ENCODE measurements at places on chromosomes 11 and 22. TPM values are rescaled to one million over a fixed set of nuclear protein-coding genes. Genes with fewer than 3 reads are reported as not detected.

DNA sequence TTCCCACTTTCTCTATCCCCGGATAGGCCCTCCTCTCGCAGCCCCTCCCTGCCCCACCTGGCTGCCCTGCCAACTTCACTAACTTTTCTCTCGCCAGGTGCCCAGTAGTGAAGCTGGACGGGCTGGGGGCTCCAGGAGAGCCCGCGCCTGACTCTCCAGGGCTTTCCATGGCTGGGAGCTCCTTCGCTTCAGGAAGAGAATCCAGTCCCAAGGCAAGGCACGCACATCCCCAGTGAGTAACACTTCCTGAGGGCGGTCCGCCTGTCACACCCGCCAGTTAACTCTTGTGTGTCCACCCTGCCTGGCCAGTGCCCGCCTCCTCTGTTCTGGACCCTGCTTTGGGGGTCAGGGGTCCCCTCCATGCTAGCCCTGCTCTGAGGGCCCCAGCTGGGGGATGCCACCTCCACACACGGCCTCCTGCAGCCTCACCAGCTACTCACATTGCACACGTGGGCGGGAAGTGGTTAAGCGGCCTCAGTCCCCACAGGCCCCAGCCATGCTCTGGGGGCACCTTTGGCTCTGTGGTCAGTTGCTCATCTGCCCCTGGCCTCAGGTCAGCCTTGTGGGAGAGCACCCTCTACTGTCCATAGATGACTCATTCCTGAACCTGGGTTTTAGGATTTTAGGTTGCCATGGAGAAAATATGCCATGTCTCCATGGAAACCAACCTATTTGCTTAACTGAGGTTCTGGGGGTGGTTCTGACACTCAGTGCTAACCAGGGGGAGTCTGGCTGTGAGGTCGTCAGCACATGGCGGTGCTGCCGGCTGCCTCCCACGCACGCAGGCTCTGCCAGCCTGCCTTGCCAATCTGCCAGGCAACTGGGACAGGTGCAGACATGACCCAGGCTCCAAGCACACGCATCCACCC, at the start of gene RIN1:
Gene RIN1 (minus strand): TSS at position 201 of the 869 bp plus-strand sequence. CDS start 32 bp downstream, at position 169.
- H3K36me3 ChIP-seq, result no peaks in the 10 kb centered on the region
- peak within 1 kb of the TSS; percentile 60 for H3K4me3 ChIP-seq
- H3K27ac ChIP-seq, result peak within 1 kb of the TSS; percentile 76
- peaks cover 16% of the 10 kb centered on the region for H3K4me1 ChIP-seq

Gene IFITM1
- 396 TPM for total RNA-seq

- no peak overlapping the region for H3K27ac ChIP-seq
- no peak overlapping the region for H3K4me3 ChIP-seq
- DNase-seq, result no peak
- H3K4me1 ChIP-seq, result no peaks in the 10 kb centered on the region
- no peaks in the 10 kb centered on the region for H3K36me3 ChIP-seq
These were observed 7.8 kb upstream of the RBM4B start for GRCh38 chr11:66685276-66686099.

DNA sequence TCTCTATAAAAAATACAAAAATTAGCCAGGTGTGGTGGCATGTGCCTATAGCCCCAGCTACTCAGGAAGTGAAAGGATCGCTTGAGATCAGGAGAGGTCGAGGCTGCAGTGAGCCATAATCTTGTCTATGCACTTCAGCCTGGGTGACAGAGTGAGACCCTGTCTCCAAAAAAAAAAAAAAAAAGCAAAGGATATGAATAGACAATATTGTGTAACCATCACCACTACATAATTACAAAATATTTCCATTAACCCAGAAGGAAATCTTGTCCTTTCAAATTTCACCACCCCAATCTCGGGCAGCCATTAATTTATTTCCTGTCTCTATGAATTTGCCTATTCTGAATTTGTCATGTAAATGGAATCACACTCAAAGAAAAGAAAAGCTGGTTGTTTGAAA, 21.2 kb downstream of the RSF1 start:
- 0 out of 2 replicates have a peak, but pooled peaks cover 8% of the 10 kb centered on the region for H3K36me3 ChIP-seq
- no peaks in the 10 kb centered on the region for H3K27me3 ChIP-seq
- no peak for DNase-seq
- H3K27ac ChIP-seq, result no peak overlapping the region

GRCh38 chr11:119875841-119876600, 147.0 kb upstream of the NECTIN1 start:
- no peaks in the 10 kb centered on the region for H3K27me3 ChIP-seq
- no peak for DNase-seq
- no peaks in the 10 kb centered on the region for H3K36me3 ChIP-seq
- H3K27ac ChIP-seq, result no peak overlapping the region
- no peak overlapping the region for H3K4me3 ChIP-seq

GRCh38 chr11:69040581-69041260, 8.0 kb upstream of the TPCN2 start:
- DNase-seq, result no peak
- H3K27me3 ChIP-seq, result no peaks in the 10 kb centered on the region
- H3K36me3 ChIP-seq, result no peaks in the 10 kb centered on the region
- H3K27ac ChIP-seq, result no peak overlapping the region

Gene GLB1L2
- total RNA-seq, result 12.3 TPM

DNA sequence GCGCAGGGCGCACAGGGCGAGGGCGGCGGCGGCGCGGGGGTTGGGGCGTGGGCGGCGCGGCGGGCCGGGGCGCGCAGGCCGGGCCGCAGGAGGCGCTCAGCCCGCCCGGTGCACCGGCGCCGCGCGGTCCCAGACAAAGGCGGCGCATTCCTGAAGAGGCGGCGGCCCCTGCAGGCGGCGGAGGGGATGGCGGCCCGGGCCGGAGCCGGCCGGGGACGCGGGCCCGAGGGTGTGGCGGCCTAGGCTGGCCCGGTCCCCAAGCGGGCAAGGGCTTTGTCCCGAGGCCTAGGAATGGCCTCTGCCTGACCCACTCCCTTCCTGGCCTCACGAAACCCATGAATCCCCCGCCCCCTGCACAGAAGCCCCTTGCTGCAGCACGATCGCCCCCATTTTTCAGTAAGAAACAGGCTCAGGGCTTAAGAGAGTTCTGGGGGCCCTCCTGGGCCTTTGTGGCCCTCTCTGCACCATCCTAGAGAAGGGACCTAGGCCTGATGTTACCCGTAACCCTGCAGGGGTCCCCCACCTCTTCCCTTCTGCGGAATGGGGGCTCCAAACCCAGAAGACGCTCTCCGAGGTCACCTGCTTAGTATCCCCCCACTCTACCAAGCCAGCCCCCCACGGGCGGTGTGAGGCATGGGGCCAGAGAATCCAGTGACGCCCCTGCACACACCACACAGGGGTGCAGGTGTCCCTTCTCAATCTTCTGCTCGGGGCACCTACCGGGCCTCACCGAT, at the start of gene RTN4R:
Gene RTN4R (minus strand): TSS at position 40 of the 734 bp plus-strand sequence. CDS start 226 bp downstream, outside the sequence.
- no peaks in the 10 kb centered on the region for H3K4me1 ChIP-seq
- H3K27me3 ChIP-seq, result no peaks in the 10 kb centered on the region
- H3K36me3 ChIP-seq, result no peaks in the 10 kb centered on the region
- peak within 1 kb of the TSS; percentile 64 for H3K4me3 ChIP-seq

GRCh38 chr22:47245286-47245685, 482.8 kb downstream of the TBC1D22A start:
- H3K36me3 ChIP-seq, result peaks cover 9% of the 10 kb centered on the region
- no peak overlapping the region for H3K27ac ChIP-seq
- H3K27me3 ChIP-seq, result no peaks in the 10 kb centered on the region
- H3K4me1 ChIP-seq, result no peaks in the 10 kb centered on the region
- DNase-seq, result no peak

DNA sequence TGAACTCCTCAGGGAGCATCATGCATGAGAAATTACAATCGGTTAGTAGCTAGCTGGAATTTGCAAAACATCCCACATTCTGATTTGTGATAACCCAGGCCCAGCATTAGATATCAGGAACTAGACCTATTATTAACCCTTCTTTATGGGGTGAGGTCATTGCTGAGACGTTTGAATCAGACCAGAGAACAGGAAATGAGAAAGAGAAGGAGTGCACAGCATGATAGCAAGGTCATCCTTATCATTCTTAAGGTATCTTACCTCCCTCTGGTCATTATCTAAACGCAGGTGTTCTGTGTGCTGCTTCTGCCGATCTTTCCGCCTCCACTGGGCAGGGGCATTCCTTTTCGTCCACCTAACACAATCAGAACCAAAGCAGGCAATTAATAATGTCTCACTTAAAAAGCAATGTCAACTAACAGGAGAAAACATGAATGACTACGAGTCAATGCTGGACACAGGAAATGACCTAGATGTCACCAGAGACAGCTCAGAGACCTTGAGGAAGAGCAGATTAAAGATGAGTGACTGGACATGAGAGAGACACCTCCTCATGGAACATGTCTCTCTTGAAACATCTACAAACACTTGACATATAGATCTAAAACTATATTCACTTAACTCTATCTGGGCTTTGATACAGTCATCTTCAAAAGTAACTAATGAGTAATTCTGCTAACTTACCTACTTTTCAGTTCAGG, 78.3 kb upstream of the SCUBE2 start:
- H3K27ac ChIP-seq, result no peak overlapping the region
- no peaks in the 10 kb centered on the region for H3K4me1 ChIP-seq
- 0 out of 2 replicates have a peak, but pooled peaks cover 14% of the 10 kb centered on the region for H3K36me3 ChIP-seq
- no peak overlapping the region for H3K4me3 ChIP-seq

DNA sequence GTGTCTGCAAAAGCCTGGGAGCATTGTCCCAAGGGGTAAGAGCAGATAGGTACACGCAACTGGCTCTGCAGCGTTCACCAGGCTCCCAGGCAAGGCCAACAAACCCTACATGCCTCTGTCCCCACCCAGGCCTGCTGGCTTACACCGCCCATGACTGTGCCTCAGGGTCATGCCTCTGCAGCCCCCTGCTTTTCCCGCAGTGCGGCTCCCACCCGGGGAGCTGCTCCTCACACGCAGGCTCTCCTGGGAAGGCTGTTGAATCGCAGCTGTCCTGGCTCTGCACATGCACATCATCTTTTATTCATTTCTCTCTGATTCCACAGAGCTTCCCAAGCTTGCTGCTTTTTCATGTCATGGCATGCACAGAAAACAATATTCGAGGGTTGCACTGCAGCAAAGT, 29.2 kb upstream of the B3GAT1 start:
- H3K4me3 ChIP-seq, result no peak overlapping the region
- no peak for DNase-seq
- no peaks in the 10 kb centered on the region for H3K27me3 ChIP-seq
- H3K36me3 ChIP-seq, result no peaks in the 10 kb centered on the region
- H3K27ac ChIP-seq, result no peak overlapping the region

- H3K36me3 ChIP-seq, result no peaks in the 10 kb centered on the region
- no peak overlapping the region for H3K27ac ChIP-seq
- H3K27me3 ChIP-seq, result no peaks in the 10 kb centered on the region
These were observed 64.0 kb downstream of the OTOG start for GRCh38 chr11:17611049-17611448.

DNA sequence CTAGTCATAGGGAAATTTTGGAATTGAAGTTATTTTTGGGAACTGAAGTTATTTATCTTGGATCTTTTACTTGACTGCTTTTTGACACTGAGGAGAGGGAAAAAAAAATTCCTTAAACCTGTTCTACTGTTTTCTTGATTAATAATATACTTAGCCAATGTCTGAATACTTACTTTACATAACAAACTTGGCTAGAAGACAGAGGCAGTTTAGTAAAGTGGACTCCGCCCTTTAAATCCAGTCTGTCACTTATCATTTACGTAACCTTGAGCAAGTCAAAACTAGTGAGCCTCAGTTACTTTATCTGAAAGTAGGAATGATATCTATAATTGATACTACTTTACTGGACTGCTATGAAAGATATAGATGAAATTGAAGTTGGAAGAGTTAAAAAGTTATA, 19.5 kb downstream of the CTSC start:
- H3K4me1 ChIP-seq, result peaks cover 47% of the 10 kb centered on the region
- no peak for DNase-seq

- DNase-seq, result no peak
- no peaks in the 10 kb centered on the region for H3K27me3 ChIP-seq
- H3K4me3 ChIP-seq, result peak overlapping the region; percentile 95
- H3K27ac ChIP-seq, result peak overlapping the region; percentile 85
- H3K36me3 ChIP-seq, result 0 out of 2 replicates have a peak, but pooled peaks cover 9% of the 10 kb centered on the region
- peaks cover 19% of the 10 kb centered on the region for H3K4me1 ChIP-seq
These were observed 10.0 kb upstream of the RAB1B start for GRCh38 chr11:66258473-66258893.

DNA sequence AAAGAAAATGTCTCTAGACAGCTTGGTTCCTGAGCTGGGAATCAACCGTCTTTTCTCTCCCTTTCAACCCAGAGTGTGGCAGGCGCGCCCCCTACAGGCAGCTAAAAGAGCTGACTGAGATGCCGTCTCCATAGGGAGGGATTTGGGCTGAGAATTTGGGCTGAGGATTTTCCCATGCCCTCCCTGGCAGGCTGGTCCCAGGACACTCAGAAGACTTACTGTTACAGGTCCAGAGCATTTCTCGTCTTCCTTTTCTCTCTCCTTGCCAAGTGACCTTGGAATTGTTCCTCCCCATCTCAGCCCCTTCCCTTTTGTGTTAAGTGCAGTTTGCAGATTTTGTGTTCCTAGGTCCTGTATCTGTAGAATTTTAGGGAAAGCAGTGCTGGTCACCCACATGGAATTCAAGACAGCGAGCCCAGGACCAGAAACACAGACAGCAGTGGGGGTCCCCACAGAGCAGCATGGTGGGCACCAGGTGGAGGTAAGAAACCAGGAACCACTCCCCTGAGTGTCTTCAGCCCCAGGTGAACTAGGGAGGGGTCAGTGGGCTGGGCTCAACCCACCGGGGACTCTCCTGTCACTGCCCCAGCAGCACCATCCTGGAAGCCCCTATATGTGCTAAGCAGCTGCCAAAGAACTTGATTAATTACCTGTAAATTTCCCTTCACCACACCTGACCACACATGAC, 9.9 kb upstream of the IGLL5 start:
- H3K27ac ChIP-seq, result no peak overlapping the region
- H3K27me3 ChIP-seq, result peaks cover 90% of the 10 kb centered on the region
- no peaks in the 10 kb centered on the region for H3K36me3 ChIP-seq
- H3K4me1 ChIP-seq, result no peaks in the 10 kb centered on the region

Gene MMP7
- not detected for total RNA-seq

GRCh38 chr22:49182416-49182815, 645.3 kb downstream of the BRD1 start:
- H3K27me3 ChIP-seq, result no peaks in the 10 kb centered on the region
- no peaks in the 10 kb centered on the region for H3K36me3 ChIP-seq
- H3K4me3 ChIP-seq, result no peak overlapping the region

Gene RIBC2
- 2.2 TPM for total RNA-seq

DNA sequence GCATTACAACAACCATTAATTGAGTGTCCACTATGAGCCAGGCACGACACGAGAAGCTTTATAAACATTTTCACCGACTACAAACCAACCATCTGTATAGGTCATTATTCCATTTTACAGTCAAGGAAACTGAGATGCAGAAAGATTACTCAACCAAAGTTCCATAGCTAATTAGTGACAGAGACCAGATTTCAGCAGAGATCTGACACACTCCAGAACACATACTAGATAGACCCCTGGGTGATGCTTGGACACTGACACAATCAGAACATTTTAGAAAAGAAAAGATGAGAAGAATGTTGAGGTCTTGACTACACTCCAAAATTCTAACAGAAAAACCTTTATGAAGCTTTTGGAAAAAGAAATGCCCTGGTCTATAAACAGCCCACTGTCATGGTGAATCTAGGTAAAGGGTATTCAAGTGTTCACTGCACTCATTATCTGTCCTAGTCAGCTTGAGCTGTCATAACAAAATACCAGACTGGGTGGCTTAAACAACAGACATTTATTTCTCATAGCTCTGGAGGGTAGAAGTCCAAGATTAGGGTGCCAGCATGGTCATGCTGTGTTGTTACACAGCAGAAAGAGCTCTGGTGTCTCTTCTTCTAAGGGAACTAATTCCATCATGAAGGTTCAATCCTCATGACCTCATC, 89.0 kb downstream of the RELT start:
- H3K27ac ChIP-seq, result no peak overlapping the region
- no peak for DNase-seq
- no peaks in the 10 kb centered on the region for H3K27me3 ChIP-seq
- no peaks in the 10 kb centered on the region for H3K4me1 ChIP-seq

- no peak for DNase-seq
- no peaks in the 10 kb centered on the region for H3K4me1 ChIP-seq
- H3K36me3 ChIP-seq, result no peaks in the 10 kb centered on the region
- H3K4me3 ChIP-seq, result no peak overlapping the region
- no peaks in the 10 kb centered on the region for H3K27me3 ChIP-seq
- no peak overlapping the region for H3K27ac ChIP-seq
These were observed 34.4 kb downstream of the MPPED1 start for GRCh38 chr22:43446037-43446803.

Gene CAPN5
- total RNA-seq, result 23.2 TPM

Data from GM23338 (cell line).